ENCODE measurements at places on chromosomes 1 and 21.

GRCh38 chr1:26799479-26800142 is 11.9 kb downstream of the PIGV start:
- peak; percentile 26 for DNase-seq

DNA sequence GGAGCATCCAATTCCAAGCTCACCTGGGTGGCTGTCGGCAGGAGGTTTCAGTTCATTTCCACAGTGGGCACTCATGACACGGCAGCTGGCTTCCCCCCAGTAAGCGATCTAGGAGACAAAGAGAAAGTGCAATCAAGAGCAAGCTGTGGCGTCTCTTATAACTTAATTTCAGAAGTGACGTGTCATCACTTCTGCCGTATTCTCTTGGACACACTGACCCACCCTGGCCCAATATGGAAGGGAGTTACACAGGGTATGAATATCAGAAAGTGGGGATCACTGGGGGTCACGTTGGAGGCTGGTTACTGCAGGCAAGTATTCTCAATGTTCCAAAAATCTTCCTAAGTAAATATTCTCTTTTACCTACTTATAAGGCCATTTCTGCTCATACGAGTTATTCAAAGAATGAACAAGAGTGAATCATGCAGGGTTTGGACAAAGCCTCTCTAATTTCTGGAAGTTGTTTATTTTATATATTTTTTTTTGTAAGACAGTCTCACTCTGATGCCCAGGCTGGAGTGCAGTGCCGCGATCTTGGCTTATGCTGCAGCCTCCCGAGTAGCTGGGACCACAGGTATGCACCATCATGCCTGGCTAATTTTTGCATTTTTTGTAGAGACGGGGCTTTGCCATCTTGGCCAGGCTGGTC is 46.5 kb upstream of the GREM2 start:
- no peak for DNase-seq

DNA sequence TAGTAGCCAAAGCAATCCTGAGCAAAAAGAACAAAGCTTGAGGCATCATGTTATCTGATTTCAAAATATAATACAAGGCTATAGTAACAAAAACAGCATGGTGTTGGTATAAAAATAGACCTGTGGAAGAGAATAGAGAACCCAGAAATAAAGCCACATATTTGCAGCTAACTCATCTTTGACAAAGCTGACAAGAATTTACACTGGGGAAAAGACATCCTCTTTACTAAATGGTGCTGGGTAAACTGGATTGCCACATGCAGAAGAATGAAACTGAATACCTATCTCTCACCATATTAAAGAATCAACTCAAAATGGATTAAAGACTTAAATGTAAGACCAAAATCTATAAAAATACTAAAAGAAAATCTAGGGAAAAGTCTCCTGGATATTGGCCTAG is 59.5 kb upstream of the CD55 start:
- DNase-seq, result no peak

DNA sequence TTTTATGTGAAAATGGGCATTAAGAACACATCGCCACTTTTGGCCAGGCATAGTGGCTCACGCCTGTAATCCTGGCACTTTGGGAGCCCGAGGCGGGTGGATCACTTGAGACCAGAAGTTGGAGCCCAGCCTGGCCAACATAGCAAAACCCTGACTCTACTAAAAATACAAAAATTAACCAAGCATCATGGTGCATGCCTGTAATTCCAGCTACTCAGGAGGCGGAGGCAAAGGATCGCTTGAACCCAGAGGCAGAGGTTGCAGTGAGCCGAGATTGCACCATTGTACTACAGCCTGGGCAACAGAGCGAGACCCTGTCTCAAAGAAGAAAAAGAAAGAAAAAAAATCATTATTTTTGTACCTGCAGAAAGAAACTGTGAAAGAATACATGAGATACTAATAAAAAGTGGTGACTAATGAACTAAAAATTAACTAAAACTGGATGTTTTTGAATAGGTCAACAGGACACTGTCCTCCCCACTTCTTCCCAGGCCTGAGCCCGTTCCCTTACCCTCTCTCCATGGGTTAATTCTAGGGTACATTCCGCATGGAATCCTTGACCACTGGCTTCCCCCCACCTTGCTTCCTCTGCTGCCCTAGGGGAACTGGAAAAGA is 8.3 kb upstream of the TINAGL1 start:
- DNase-seq, result no peak

DNA sequence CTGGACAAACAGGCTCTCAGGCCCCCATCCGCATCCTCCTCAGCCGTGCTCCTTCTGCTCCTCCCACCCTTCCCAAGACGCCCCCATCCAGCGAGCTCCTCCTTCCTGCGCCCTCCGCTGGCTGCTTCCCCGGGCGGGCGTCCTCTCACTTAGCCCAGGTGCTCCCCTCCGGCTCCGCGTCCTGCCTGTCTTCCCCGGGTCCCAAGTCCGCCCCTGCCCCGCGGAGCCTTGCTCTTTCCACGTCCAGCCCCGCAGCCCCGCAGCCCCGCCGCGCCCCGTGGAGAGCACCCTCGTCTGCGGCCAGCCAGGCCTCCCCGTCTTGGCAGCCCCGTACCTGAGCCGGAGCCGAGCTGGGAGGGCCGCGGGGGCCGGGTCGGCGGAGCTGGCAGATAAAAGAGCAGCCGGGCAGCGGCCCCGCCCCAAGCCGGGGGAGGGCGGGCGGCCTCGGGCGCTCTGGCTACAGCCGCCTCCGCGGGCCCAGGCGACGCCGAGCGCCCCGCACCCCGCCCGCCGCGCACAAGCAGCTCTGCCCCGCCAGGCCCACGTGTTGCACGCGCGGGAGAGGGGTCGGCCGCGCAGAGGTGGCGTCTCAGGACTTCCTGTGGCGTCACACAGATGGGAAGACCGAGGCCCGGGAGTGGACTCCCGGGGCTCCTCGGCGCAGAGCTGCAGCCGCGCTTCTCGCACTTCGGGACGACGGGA is at the start of gene PAQR7:
Gene PAQR7, minus strand, starts transcription at position 555 of the 702 bp plus-strand sequence. CDS start 11,869 bp downstream, outside the sequence.
- DNase-seq, result no peak

Data from SW 1271 (cell line).